ENCODE measurements at places on chromosomes 3 and 15.

DNA sequence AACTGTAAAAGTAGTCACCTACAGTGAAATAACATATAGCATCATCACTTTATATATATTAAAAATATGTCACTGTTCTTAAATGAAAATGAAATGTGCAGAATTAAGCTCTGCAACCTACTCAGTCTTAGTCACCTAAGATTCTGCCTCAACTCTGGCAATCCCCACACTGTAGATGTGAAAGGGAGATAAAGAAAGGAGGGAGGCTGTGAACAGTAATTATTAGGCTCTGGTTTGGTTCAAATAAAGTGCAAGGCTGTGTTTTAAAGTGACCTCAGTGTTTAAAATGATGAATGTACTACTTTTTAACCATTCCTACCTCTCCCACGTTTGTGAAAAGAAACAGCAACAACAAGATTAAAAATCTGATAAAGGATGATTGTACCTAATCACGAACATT is 72.2 kb downstream of the ATP8B4 start:
- DNase-seq: no peak

GRCh38 chr3:19226479-19226878 is 78.2 kb downstream of the KCNH8 start:
- DNase-seq: peak; percentile 24

DNA sequence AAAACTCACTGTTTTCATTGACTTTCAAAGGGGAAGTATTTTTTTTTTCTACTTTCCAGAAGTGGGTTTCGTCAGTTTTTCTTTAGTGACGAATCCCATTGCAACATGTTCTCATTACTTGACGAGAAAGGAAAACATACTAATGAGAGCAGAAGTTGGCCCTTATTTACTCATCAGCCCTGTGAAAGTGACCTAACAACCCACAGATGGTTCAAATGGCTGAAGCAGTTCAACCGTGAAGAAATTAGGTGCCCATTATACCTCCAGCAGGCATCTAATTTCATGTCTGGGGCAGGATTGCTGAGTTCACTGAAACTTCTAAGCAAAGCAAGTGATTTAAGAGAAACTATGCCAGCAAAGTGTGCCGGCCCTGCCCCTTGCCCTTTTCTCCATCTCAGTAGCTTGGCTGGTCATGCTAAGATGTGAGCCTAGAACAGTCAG is 9.0 kb downstream of the AQP9 start:
- DNase-seq: no peak

- no peak for DNase-seq
Observed at GRCh38 chr3:133940536-133940935, 44.9 kb upstream of the RAB6B start.

GRCh38 chr15:51982770-51983103 is 11.2 kb upstream of the LEO1 start:
- DNase-seq: no peak

DNA sequence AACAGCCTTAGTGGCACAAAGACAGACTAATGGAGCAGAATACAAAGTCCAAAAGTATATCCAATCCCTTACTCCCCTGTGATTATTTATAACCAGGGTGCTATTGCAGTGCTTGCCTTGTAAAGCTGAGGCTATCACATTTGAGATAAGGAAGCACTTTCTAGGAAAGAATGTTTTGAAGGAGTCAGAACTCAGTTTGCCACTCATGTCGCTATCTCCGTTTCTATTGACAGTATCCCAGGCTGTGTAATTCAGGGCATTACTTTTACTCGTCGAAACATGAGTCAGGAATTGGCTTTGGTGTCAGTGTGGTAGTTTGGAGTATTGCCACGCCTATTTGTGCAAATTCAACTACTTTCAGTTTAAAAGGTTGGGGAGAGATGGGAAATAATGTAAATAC is 78.4 kb downstream of the FBXL2 start:
- no peak for DNase-seq

DNA sequence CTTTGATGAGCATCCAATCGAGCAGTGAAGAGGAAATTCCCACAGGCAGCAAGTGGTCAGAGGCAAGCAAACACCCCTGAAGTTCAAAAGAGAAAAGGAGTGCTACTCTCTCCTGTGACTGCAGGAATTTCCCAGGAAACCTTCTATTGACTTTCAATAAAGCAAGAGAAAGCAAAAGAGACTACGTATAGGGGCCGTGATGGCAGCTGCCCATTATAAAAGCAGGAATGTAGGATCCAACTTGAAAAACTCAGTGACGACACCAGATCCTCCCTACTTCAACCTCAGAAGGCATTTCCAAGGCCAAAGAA is 53.1 kb upstream of the IP6K2 start:
- no peak for DNase-seq

DNA sequence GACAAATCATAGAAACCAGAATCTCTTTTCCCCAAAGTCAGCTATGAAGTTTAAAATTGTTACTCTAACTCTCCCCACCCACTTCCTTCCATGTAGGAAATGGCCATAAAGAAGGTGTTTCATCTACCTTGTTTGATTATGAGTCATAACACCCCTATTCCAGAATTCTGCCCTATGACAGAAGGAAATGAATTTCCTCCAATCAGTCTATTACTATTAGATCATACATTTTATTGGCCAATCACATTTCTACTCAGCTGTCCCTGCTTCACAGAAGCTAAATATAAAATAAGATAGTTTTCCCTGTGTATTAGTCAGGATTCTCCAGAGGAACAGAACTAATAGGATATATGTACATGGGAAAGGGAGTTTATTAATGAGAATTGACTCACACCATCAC is 102.1 kb downstream of the TGFBR2 start:
- DNase-seq: no peak

DNA sequence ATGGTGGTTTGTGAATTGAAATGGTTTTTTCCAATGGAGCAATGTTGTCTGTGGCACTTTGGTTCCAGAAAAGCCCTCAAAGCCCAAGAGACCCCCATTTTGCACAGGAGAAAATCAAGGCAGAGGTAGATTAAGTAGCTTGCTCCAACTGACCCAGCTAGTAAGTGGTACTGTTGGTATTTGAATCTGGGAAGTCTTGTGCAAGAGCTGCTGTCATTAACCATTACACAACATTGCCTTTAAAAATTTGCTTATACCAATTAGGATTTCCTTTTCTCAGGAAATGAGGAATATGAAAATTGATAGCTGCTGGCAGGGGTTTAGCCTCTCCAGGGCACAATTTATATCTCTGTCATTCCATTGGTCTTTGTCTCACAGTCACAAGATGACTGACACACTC is 102.4 kb upstream of the UBE3A start:
- no peak for DNase-seq

GRCh38 chr3:69299344-69299743 is 86.5 kb downstream of the FRMD4B start:
- DNase-seq: no peak

- no peak for DNase-seq
Observed at GRCh38 chr3:169618894-169619792, 44.4 kb downstream of the MECOM start.

GRCh38 chr15:75042730-75043508 is 19.5 kb downstream of the PPCDC start:
- peak; percentile 48 for DNase-seq

DNA sequence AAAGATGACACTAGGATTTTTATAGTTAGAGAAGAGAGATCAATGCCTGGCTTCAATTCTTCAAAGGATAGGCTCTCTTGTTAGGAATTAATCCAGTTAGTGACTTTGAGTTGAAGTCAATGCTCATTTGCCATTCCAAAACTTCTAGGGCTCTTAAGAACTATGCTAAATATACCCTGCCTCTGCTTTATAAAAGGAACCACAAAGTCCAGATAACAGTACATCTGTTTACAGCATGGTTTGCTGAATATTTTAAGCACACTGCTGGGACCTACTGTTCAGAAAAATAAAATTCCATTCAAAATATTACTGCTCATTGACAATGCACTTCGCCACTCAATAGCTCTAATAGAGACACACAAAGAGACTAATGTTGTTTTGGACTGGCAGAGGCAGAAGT is 786.6 kb upstream of the DPPA4 start:
- DNase-seq: no peak

DNA sequence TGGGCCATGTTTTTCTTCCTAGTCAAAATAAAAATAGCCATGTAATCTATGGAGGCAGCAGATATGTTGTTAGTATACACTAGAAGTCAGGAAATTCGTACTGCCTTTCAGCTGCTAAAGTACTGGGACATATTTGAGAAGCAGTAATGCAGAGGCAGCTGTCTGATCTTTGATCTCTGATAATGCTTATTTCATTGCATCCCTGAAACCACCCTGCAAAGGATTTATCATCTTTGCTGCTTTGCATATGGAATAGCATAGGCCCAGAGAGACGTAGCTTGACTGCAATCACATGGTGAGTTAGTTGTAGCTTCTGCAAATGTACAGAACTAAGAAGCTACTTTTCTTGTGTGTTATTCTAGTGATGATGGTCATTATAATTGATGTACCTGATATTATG is 52.4 kb downstream of the RBM6 start:
- DNase-seq: no peak
